ENCODE measurements at places on chromosomes 1 and 21. TPM values are rescaled to one million over a fixed set of nuclear protein-coding genes. Genes with fewer than 3 reads are reported as not detected.

- no peak for DNase-seq
- peaks cover 10% of the 10 kb centered on the region for H3K4me1 ChIP-seq
These were observed 58.5 kb downstream of the FGGY start for GRCh38 chr1:59355361-59355760.

- H3K27me3 ChIP-seq, result peaks cover 11% of the 10 kb centered on the region
- no peaks in the 10 kb centered on the region for H3K4me1 ChIP-seq
- H3K36me3 ChIP-seq, result no peaks in the 10 kb centered on the region
- no peak overlapping the region for H3K27ac ChIP-seq
These were observed 6.9 kb upstream of the SLC45A3 start for GRCh38 chr1:205687242-205687641.

- no peak overlapping the region for H3K4me3 ChIP-seq
- no peak for DNase-seq
- H3K36me3 ChIP-seq, result no peaks in the 10 kb centered on the region
These were observed 28.1 kb downstream of the AK4 start for GRCh38 chr1:65176056-65176450.

DNA sequence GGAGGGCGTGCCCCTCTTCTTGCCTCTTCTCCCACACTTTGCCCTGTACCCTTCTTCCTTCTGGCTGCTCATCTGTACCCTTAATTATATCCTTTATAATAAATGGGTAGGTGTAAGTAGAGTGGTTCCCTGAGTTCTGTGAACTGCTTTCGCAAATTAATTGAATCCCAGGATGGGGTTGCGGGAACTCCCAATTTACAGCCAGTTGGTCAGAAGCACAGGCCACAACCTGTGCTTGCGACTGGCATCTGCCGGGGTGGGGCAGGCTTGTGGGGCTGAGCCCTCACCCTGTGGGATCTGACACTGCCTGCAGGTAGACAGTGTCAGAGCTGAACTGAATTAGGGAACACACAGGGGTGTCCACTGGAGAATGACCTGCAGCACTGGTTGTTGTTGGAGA lies 244.9 kb downstream of the KCNJ6 start:
- no peak for DNase-seq
- no peaks in the 10 kb centered on the region for H3K27me3 ChIP-seq
- no peaks in the 10 kb centered on the region for H3K4me1 ChIP-seq
- H3K36me3 ChIP-seq, result no peaks in the 10 kb centered on the region
- H3K4me3 ChIP-seq, result no peak overlapping the region

DNA sequence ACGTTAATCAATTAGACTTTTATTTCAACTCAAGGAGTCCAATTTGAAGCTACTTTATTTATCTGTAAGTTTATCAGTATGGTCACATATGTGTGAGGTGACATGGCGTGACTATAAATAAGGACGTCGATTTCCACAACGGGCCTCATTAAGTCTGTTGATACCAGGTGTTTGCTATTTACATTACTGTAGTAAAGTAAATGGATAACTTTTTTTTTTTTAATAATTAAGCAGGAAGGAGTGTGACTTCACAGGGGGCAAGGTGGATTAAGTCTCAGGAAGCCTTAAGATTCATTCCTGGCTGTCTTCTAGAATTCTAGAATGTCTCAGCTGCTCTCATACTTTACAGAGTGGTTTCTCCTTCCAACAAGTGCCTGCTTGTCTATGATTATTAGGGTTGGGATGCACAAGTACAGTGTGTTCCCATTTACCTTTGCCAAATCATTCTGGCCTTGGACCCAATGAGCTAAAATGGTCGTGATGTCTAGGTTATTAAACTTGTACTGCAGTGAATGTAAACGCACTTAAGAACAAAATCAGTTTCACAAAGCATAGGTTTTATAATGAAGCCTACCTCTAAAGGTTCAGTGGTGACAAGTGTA lies 15.5 kb downstream of the MAP3K7CL start:
- H3K27ac ChIP-seq, result peak overlapping the region; percentile 76
- H3K36me3 ChIP-seq, result no peaks in the 10 kb centered on the region

GRCh38 chr1:201883786-201884185 lies 4.9 kb upstream of the SHISA4 start:
- H3K4me3 ChIP-seq, result no peak overlapping the region
- 0 out of 2 replicates have a peak, but pooled peaks cover under 1% of the 10 kb centered on the region for H3K36me3 ChIP-seq
- DNase-seq, result no peak

DNA sequence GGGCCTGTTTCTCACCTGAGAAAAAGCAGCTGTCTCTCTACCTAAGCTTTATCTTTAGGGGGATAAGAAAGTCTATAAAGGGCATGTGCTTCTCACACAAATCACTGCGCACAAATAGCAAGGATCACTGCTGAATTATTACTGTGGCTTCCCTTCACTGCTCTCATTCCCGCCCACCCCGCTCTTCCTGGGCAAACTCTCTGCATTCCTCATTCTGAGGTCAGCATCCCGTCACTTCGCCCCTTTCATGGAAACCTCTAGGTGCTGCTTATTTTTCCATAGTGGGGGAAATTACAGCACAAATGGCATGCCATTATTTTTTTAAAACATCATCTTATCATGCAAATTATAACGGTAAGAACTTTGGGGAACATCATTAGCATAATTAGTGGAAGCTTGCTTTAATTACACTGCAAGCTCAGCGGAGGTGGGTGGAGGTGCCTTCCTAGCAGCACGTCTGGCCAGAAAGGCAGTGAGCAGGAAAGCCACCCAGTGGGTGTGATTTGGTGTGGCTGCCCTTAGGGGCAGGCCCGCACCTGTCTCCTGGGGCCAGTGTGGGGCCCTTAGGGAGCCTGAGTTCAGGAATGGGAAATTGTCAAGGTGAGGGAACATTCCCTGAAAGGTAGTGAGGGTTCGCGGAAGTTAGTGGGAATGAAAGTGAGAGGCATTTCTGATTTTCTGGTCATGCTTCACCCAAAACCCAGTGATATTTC lies 105.9 kb downstream of the LAMC2 start:
- no peak overlapping the region for H3K4me3 ChIP-seq
- no peaks in the 10 kb centered on the region for H3K27me3 ChIP-seq

DNA sequence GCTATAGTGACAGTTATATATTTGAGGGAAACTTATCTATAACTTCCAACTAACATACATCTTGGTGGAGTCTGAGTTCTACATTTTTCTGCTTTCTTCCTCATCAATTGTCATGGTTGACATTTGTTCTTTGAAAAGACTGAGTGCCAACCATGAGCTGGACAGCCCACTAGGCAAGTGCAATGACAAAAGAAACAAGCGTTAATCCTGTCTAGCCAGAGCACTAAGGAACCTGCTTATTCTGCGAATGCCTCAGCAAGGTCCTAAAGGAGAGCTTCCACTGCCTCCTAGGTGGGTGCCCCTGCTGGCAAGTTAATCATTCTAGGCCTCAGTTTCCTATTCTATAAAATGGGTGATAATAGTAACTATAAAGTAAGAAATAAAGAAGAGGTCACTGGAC lies 44.8 kb downstream of the IRF2BP2 start:
- no peaks in the 10 kb centered on the region for H3K27me3 ChIP-seq
- no peak overlapping the region for H3K4me3 ChIP-seq
- peak; percentile 11 for DNase-seq
- peaks cover 21% of the 10 kb centered on the region for H3K4me1 ChIP-seq
- H3K27ac ChIP-seq, result no peak overlapping the region
- H3K36me3 ChIP-seq, result no peaks in the 10 kb centered on the region

GRCh38 chr1:12450090-12450755 lies 167.8 kb downstream of the DHRS3 start:
- H3K4me1 ChIP-seq, result peaks cover 65% of the 10 kb centered on the region
- no peaks in the 10 kb centered on the region for H3K36me3 ChIP-seq
- H3K27me3 ChIP-seq, result no peaks in the 10 kb centered on the region
- no peak overlapping the region for H3K27ac ChIP-seq

Gene TRNP1
- total RNA-seq, result 6.5 TPM

- no peak overlapping the region for H3K4me3 ChIP-seq
- no peaks in the 10 kb centered on the region for H3K36me3 ChIP-seq
- DNase-seq, result no peak
- peaks cover 58% of the 10 kb centered on the region for H3K27me3 ChIP-seq
- H3K27ac ChIP-seq, result no peak overlapping the region
- H3K4me1 ChIP-seq, result no peaks in the 10 kb centered on the region
These were observed 3.5 kb downstream of the BLACAT1 start for GRCh38 chr1:205452364-205452763.

Gene DRAXIN
- not detected for total RNA-seq

Gene CD53
- total RNA-seq, result not detected

- H3K36me3 ChIP-seq, result no peaks in the 10 kb centered on the region
- DNase-seq, result no peak
- no peak overlapping the region for H3K4me3 ChIP-seq
- no peak overlapping the region for H3K27ac ChIP-seq
- H3K27me3 ChIP-seq, result no peaks in the 10 kb centered on the region
These were observed 9.5 kb upstream of the SLC2A5 start for GRCh38 chr1:9078752-9079500.

Gene RIPPLY3
- not detected for total RNA-seq

Gene GBP1
- total RNA-seq, result 68.0 TPM

DNA sequence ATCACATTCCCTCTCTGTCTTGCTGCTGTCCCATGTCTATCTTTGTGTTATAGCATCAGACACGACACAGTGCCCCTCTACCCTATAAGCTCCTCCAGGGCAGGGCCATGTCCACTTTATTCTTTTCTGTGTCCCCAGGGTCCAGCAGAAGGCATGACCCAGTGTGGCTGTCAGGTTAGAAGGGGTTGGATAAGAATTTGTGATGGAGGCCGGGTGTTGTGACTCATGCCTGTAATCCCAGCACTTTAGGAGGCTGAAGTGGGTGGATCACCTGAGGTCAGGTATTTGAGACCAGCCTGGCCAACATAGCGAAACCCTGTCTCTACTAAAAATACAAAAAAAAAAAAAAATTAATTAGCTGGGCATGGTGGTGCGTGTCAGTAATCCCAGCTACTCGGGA lies 26.3 kb upstream of the RNF19B start:
- no peak overlapping the region for H3K27ac ChIP-seq
- H3K27me3 ChIP-seq, result no peaks in the 10 kb centered on the region

Gene HES3
- total RNA-seq, result not detected

Gene DMRTA2
- total RNA-seq, result 15.0 TPM

GRCh38 chr1:183685112-183685713 lies 32.1 kb upstream of the APOBEC4 start:
- H3K4me1 ChIP-seq, result no peaks in the 10 kb centered on the region
- no peak overlapping the region for H3K27ac ChIP-seq
- no peaks in the 10 kb centered on the region for H3K36me3 ChIP-seq
- no peak overlapping the region for H3K4me3 ChIP-seq
- DNase-seq, result no peak

DNA sequence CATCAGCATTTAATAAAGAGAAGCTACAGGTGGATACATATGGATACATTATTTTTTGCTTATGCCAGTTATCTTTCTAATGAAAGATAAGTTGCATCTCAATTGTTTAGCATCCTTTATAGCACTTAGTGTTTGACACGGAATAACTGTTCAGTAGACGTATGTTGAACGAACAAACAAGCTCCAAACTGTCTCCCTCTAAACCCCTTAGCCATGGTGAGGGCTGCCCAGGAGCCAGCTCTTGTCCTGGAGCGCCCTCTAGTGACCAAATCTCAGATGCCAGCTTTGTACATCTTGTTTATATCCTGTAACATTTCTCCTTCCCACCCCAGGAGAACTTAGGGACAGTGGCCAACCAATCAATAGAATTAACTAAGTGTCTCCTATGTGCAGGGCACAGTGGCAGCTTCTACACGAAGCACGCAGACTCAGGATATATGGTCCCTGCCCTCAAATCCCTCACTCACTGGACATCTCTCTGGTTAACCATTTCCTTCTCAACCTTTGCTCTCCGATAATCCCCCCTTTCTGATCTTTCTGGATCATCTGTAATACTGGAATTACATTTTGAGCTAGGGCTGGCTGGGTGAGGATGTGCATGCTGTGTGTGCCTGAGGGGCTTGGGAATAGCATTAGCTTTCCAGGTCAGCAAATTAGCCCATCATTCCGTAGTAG lies 22.9 kb downstream of the KCNA10 start:
- no peaks in the 10 kb centered on the region for H3K4me1 ChIP-seq
- H3K27ac ChIP-seq, result no peak overlapping the region
- H3K4me3 ChIP-seq, result no peak overlapping the region

Measured in SJSA1 (cell line).